ENCODE measurements at places on chromosomes 12 and 14.

DNA sequence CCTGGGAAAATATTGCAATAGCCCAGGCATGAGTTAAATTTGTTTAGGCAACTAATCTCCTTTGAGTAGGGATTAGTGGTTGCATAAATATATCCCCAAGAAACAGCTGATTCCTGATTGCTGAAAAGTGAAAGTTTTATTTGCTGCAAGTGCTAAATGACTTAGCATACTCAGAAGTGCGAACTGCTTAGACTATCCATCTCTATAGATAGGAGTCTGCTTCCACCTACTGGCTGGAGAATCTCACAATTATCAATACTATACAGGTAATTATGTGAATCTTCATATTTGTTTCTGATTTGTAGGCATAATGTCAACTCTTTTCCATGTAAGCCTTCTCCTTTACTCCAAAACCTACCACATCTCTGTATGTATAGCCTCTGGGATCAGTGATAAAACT, 12.0 kb upstream of the SLCO1B3 start:
- DNase-seq: no peak

GRCh38 chr12:77782034-77782433, 48.7 kb upstream of the NAV3 start:
- DNase-seq: no peak

GRCh38 chr12:31860401-31860800, 98.8 kb upstream of the RESF1 start:
- no peak for DNase-seq

DNA sequence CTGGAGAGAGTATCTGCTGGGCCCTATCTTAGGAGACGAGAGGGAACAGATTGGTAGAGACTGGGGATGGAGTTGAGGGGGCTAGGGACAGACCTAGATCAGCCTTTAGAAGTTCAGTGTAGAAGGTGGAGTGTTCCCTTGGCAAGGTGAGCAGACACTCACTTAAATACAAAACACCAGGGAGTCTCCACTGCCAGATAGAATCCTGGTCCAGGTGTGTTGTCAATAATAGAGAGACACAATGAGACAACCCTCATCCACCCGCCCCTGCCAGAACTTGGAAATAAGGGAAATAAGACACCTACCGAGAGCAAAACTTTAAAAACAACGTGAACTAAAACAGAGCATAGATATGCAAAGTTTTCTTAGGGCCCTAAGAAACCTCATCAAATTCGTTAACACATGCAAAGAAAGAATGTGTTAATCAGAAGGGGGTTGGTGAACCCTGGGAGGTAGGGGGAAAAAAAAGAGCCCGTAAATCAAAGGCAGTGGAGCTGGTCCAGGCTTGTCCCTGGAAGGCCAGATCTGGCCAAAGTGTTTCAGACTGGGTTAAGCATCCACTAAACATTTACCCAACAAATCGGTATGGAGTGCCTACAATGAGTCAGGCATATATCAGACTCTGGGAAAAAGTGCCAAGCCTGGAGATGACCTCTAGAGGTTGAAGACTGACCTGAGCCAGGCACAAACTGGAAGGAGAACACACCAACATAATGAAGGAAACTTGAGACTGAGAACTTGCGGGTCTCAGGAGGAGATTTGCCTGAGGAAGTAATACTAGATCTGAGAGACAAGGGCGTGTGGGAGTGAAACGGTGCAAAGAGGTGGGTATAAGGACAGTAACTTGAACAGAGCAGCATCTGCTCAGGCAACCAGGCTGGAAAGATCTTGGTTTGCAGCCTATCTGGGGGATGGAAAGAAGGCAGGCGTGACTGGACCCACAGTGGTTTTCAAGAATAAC, 37.0 kb upstream of the OTX2 start:
- no peak for DNase-seq

GRCh38 chr12:49616533-49617219, 6.7 kb upstream of the PRPF40B start:
- no peak for DNase-seq

DNA sequence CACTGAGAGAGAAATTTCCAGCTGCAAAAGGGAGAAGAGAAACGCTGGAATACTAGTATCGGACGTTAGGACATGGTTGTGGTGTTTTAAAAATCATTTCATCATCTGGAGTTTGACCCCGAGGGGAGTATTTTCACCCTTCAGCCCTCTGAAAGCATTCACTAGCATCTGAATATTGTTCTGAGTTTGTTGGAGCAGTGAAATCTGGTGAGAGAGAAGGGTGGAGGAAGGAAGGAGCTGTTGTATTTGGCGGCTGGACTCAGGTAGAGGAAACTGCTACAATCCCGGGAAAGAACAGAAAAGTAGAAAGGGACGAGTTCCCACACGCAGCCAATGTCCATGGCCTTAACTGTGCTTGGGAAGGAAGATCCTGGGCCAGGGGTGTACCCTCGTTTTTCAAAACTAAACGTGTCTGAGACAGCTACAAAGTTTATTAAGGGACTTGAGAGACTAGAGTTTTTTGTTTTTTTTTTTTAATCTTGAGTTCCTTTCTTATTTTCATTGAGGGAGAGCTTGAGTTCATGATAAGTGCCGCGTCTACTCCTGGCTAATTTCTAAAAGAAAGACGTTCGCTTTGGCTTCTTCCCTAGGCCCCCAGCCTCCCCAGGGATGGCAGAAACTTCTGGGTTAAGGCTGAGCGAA, 896 bp upstream of the CDKN1B start:
- DNase-seq: peak; percentile 38

GRCh38 chr14:52553002-52553670, 500 bp downstream of the GPR137C start:
- DNase-seq: peak; percentile 23

- DNase-seq: peak; percentile 23
Measured at GRCh38 chr14:52977798-52978197, 26.9 kb upstream of the FERMT2 start.

GRCh38 chr12:31362115-31362758, 36.3 kb upstream of the SINHCAF start:
- DNase-seq: peak; percentile 57

- DNase-seq: no peak
Measured at GRCh38 chr12:47736877-47737676, 11.8 kb upstream of the ENDOU start.

DNA sequence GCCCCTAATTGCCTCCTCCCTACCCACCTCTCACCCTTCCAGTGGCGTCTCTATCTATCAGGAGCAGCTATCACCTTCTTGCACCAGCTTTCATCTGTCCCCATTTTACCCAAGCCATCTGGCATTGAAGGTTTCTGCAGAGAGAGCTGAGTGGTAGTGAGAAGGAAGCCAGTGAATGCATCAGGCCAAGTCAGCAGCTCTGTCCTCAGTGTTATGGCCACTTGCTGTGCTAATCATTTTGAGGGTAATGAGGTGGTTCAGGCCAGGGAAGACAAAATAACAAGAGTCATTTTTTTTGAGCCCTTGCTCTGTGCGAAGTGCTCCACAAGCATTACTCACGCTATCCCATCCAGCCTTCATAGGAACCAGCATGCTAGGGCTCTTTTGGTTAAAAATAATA, 164.7 kb downstream of the SUDS3 start:
- DNase-seq: no peak

DNA sequence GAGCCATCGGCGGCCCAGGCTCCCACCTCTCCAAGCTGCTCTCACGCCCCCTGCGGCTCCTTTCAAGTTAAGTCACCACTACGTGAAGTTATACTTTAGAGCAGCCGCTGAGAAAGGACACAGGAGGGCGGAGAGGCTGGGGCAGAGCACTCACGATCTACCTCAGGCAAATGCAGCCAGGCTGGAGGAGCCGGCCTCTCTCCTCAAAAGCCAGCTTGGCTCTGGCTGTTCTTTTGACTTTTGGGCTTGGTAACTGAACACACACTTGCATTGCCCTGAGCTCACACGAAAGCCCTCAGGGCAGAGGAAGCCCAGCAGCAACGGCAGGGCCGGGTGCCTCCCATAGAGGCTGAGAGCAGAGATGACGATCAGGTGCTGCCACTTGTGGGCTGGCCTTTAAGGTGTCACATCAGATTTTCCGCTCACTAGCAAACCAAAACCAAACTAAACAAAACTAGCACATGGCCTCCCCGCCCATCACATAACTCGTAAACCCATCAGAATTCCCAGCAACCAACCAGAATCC, 75.2 kb downstream of the PITPNM2 start:
- no peak for DNase-seq

GRCh38 chr14:102187044-102187443, 47.3 kb downstream of the WDR20 start:
- DNase-seq: no peak

GRCh38 chr12:62655666-62656151, 189.1 kb downstream of the MON2 start:
- DNase-seq: no peak

DNA sequence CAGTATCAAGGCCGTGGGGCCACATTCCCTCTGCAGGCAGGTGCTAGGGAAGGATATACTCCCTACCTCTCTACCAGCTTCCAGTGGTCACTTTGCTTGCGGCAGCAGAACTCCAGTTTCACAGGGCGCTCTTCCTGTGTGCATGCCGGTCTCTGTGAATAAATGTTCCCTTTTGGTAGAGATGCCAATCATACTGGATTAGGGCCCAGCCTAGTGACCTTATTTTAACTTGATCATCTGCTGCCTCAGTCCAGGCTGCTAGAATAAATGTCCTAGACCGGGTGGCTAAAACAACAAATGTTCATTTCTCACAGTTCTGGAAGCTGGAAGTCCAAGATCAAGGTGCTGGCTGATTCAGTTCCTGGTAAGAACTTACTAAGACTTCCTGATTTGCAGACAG, 198.8 kb upstream of the TMEM132C start:
- no peak for DNase-seq

- no peak for DNase-seq
Measured at GRCh38 chr14:43503508-43503907, 1003.6 kb downstream of the FSCB start.

DNA sequence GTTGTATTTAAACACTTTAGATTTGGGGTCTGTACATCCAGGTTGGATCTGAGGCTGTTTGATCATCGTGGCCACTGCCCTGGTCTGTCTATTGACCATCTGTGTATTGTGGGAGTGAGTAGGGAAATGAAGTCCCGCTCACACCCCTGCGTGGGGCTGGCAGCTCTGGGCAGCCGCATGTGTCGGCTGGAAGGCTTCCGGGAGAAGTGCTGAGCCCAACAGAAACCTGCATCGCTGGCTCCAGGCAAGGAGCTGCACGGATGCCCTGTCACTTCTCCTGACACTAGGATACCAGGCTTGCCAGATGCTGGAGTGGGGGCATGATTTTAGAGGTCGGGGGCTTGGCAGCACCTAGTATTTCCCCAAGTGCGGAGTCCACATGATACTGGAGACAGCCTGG, 93.6 kb downstream of the PHETA1 start:
- DNase-seq: no peak

- peak; percentile 53 for DNase-seq
Measured at GRCh38 chr12:52139579-52140062, 52.2 kb downstream of the KRT80 start.

DNA sequence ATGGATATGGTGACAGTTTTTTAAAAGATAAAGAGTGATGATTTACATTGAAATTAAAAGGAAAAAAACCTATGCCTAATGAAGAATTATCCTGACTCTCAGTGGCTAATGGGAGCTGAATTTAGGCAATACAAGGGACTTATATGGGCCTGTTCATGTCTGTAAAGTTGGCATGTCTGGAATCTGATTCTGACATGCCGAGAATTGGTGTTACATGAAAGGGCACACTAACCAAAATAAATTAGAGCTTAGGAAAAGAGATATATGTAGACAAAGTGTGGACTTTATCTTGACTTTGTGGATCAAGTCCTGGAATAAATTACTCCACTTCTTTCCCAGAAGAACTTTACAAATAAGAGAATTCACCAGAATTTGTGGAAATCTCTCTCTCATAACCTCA, 1.1 kb downstream of the TDG start:
- DNase-seq: no peak

- no peak for DNase-seq
Measured at GRCh38 chr12:111448846-111449790, 43.4 kb downstream of the SH2B3 start.

DNA sequence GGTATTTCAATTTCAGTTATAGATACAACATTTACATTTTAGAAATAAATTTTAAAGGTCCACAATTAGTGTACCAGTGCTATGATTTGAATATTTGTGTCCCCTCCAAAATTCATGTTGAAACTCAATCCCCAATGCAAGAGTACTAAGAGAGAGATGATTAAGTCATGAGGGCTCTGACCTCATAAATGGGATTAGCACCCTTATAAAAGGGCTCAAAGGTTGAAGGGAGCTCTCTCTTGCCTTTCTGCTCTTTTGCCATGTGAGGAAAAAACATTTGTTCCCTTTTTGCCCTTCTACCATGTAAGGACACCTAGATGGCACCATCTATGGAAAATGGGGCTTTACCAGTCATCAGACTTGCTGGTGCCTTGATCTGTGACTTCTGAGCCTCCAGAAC, 25.8 kb upstream of the CNOT2 start:
- no peak for DNase-seq

- no peak for DNase-seq
Measured at GRCh38 chr12:7017870-7018349, 366 bp downstream of the LPCAT3 start.

- peak; percentile 88 for DNase-seq
Measured at GRCh38 chr14:56339855-56340701, 221.9 kb downstream of the PELI2 start.

DNA sequence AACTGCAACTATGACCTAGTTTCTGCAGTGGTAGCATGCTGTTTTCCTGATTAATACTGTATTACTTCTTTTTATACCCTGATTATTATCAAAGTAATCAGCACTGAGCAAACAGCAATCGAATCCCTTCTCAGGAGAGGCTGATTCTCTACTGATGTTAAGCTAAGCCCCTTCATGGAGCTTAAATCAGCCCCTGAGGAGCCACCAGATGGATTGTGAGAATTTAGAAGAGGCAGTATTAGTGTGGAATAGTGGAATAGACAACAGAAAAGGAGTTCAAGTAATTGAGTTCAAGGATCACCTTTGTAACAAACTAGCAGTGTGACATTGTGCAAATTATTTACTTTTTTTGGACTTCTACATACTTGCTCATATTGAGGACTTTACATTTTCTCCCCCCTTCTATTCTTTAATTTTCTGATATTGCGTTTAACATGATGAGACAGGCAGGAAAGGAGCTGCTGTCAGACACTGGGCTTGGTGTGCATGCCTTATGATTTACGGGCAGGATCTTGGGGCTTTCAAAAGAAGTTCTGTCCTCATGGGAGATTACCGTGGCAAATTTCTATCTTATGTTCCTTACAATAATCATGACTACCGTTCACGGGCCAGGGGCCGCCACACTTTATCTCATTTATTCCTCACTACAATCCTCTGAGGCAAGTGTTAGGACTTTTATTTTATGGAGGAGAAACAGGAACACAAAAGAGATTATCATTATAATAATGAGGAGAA, 68.0 kb downstream of the PTPRR start:
- DNase-seq: no peak

GRCh38 chr14:104844306-104845032, 20.6 kb upstream of the CEP170B start:
- DNase-seq: no peak

GRCh38 chr12:76024942-76025600, 6.5 kb downstream of the PHLDA1 start:
- no peak for DNase-seq
